Dorsolateral prefrontal cortex (tissue), 122 donors: ENCODE measurements at places on chromosomes 1 and 21. TPM values are rescaled to one million over a fixed set of nuclear protein-coding genes. Genes with fewer than 3 reads are reported as not detected.
A peak's percentile ranks its signal among the peaks of the same experiment; 100 is the strongest.

DNA sequence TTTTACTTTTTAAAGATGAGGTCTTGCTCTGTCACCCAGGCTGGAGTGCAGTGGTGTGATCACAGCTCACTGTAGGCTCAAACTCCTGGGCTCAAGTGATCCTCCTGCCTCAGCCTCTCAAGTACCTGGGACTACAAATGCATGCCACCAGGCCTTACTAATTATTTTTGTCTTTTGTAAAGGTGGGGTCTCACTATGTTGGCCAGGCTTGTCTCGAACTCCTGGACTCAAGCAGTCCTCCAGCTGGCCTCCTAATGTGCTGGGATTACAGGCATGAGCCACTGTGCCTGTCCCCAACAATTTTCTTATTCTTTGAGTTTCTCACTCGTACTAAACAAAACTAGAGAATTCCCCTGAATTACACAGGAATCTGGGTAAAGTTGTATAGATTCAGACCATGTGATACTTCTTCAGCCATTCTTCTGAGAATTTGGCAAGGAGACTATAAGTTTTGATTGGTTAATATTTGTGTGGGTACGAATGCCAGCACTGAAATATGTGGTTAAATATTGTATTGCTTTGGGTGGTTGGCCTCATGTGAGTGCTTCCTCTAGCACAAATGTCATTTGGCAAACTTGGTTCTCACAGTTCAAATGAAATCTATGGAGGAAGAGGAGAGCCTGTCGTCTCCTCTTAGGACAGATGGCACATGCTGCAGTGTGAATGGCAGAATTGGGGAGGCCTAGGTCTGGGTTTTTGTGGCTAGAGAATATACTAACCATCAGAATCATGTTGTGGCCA lies 104.9 kb downstream of the RUNX1 start:
- no peak for DNase-seq

- no peak for DNase-seq
These were observed 302.3 kb upstream of the PLD5 start for GRCh38 chr1:242826701-242827336.

- DNase-seq, result no peak
These were observed 154.8 kb upstream of the GRIK3 start for GRCh38 chr1:37189111-37189510.

DNA sequence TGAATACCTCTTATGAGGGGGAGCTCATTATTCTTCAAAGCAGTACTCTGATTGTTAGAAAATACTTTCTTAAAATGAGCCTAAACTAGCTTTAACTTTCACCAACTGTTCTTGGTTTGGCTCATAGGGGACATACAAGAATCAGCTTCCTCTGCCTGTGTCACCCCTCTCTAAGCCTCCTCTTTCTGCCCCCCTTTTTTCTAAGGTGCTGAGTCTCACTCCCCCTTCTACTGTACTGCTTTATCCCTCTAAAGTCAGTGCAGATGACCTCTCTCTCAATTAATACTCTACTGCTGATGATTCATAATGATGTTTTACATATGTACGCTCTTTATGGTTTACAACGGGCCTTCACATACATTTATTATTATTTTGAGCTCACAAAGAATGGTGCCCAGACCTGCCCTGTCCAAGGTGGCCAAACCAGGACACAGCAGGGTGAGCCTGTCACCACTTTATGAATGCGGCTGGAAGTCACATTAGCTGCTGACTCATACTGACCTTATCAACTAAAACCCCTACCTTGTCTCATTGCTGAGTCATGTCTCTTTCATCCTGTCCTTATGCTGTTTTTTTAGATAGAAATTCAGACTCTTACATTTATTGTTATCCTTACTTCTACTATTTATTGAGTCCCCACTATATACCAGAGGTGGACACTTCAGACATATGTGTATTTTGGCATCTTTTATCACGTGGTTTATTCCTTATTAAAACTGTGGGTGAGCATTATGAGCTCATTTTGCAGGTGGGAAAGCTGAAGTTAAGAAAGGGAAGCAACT lies 126.9 kb downstream of the RNF220 start:
- DNase-seq, result no peak

- DNase-seq, result no peak
These were observed 32.1 kb downstream of the AK2 start for GRCh38 chr1:33004613-33005012.

DNA sequence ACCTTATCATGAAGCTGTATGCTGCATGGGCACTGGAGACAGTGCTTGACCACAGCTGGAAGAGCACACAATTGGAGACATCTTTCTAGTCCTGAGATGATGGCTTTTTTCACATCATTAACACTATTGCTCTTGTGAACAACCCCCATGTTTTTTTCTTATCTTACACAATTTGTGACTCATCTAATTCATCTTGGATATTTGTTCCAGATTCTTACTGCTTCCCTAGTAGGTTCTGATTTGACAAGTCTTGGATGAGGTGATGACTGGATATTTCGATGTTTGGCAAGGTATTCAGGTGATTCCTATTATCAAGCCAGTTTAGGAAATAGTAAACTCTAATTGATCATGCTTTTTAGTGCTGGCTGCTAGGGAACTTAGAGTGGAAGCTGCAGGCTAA lies 23.7 kb downstream of the HLX start:
- no peak for DNase-seq

- no peak for DNase-seq
These were observed 4.1 kb downstream of the NUDT17 start for GRCh38 chr1:145849356-145850160.

GRCh38 chr1:109794319-109795132 lies 30.8 kb upstream of the EPS8L3 start:
- DNase-seq, result peak; percentile 18

DNA sequence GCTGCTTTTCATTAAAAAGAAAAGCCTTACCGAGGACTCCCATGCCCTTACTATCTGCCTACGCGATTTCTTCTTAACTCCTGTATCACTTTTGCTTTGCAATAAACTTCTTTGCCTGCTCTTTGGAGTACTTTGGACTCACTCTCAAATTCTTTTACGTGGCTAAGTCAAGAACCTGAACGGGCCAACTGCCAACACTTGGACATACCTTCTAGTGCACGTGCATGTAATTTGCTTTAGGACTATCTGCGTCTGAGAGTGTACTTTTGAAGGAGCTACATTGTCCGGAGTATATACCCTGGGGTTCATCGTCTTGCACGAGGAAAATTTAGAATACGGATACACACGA lies 3.6 kb upstream of the OTUD3 start:
- DNase-seq, result no peak

DNA sequence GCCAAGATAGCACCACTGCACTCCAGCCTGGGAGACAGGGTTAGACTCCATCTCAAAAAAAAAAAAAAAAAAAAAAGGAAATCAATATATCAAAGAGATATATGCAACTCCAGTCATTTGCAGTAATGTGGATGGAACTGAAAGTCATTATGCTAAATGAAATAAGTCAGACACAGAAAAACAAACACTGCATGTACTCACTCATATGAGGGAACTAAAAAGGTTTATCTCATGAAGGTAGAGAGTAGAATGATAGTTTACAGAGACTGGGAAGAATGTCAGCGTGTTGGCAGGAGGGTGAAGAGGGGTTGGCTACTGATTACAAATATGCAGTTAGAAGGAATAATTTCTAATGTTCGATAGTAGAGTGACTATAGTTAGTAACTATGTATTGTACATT lies 13.2 kb downstream of the HSD11B1 start:
- no peak for DNase-seq

DNA sequence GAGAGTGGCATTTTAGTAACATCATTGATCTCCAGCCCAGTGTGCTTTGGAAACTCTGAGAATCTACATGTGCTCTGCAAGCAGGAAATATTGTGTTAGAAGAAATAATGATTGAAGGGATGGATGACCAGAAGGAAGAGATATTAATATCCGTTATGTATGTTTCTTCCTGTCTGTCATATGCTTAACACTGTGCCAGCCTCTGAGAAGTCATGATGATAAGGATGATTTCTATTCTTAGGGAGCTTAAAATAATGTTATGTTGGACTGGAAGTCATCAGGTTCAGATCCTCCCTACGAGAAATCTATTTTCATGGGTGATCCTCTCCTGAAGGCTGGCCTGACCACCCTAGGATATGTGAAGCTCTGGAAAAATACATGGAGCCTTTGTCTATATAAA lies 192.4 kb upstream of the GORAB start:
- no peak for DNase-seq

DNA sequence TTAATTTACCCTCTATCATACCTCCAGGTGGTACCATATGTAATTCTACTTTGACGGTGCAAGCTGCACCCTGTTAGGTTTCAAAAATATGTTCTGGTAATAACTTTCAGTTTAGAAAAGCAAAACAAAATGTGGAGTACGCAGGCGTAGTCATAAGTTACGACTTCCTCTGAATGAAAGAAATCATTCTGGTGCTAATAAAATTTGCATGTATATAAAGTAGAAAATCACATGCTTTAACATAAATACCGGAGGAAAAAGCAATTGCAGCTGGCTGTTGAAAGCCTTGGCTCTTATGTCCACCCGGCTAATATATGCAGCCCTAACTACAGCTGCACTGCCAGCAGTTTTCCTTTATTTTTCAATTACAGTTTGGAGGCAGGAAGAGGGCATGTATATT lies 65.2 kb upstream of the TMPRSS15 start:
- no peak for DNase-seq

- DNase-seq, result no peak
These were observed 93.4 kb upstream of the CASZ1 start for GRCh38 chr1:10889650-10890353.

GRCh38 chr1:225485226-225485625 lies 57.4 kb upstream of the LBR start:
- DNase-seq, result no peak

DNA sequence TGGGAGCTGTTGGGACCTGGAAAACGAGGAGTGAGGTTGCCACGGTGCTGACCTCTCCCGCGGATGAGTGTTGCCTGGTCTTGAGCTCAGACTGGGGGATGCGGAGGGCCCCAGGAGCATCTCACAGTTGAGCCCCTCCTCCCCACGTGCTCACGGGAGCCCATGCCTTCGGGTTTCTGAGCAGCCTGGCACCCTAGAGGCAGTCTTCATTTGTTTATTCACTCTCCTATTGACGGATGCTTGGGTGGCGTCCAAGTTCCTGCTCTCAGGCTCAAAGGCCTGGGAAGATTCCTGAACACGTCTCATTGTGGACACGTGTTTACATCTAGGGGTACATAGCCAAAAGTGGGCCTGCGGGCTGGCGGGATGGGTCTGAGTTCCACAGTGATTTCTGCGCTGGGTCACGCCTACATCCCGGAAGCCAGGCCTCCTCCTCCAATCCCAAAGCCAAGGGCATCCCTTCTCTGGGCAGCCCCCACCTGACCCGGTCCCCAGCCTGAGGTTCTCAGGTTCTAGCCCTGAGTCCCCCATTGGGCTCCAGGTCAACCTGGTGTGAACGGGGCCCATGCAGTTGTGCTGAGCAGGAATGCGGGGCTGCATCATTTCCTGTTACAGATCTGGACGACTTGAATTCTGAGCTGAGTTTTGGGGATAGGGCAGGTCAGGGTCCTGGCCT lies 14.7 kb downstream of the WNT3A start:
- DNase-seq, result no peak

- DNase-seq, result no peak
These were observed 121.7 kb upstream of the PRDX6 start for GRCh38 chr1:173355281-173356031.

GRCh38 chr1:86687595-86687994 lies 16.8 kb upstream of the SH3GLB1 start:
- DNase-seq, result no peak

GRCh38 chr1:24191860-24192259 lies 4.8 kb upstream of the IFNLR1 start:
- DNase-seq, result no peak

DNA sequence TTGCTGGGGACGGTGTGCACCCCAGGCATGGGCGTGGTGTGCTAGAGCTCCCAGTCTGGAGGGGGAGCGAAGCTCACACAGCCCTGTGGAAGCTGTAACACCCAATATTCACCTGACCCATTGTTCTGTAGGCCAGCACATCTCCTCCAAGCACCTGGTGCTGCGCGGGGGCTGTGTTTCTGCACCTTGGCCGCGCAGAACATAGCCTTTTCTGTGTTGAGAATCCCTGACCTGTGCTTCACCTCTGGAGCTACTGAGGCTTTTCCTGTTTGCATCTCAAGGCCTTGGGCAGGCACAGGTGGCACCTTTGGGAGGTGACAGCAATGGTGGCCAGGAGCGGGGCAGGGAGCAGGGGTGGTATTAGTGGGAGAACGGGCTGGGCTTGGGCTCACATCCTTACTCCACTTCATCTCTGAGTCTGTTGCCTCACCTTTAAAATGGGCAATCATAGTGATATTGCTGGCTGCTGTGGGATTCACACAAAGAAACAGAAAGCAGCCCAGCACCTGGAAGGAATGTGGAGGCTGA lies 343.9 kb upstream of the AJAP1 start:
- DNase-seq, result no peak

ECM1 gene
- total RNA-seq, result 15.0 TPM

RYR2 gene
- 113 TPM for total RNA-seq

ANGPTL1 gene
- 4.2 TPM for total RNA-seq

NUP210L gene
- 0.13 TPM for total RNA-seq
